ENCODE measurements at places on chromosomes 13 and 19. TPM values are rescaled to one million over a fixed set of nuclear protein-coding genes. Genes with fewer than 3 reads are reported as not detected.

DNA sequence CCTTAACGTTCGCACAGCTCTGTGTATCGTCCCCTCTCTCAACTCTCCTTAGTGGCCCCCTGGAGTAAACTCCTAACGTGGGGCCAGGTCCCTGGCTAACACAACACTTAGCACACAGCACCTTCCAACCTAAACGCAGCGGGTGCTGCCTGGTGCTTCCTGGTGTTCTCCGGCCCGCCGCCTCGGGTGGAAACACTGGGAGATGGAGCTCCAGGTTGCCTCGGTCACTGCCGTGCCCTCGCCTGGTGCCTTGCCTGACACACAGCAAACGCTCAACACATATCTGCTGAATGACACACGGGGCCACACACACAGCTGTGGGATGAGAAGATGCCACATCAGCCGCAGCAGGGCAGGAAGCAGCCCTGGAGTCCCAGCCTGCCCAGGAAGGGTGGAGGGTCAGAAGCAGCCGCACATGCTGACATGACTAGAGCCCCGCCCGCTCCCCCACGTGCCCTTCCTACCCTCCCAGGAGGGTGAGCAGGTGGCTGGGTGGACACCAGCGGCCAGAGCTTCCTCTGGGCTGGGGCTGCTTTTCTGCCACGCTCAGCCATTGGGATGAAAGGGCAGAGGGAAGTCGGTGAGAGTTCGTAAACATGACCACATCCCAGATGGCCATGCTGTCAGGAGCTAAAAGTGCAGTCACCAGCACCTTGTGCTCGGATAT is 6.6 kb downstream of the PEPD start:
- no peaks in the 10 kb centered on the region for H3K4me1 ChIP-seq
- no peak overlapping the region for H3K27ac ChIP-seq
- peaks cover 2% of the 10 kb centered on the region for H3K36me3 ChIP-seq
- DNase-seq: no peak
- H3K27me3 ChIP-seq: no peaks in the 10 kb centered on the region
- no peak overlapping the region for H3K4me3 ChIP-seq

- H3K36me3 ChIP-seq: no peaks in the 10 kb centered on the region
- peak overlapping the region; percentile 92 for H3K4me3 ChIP-seq
- peak overlapping the region; percentile 97 for H3K27ac ChIP-seq
Observed at GRCh38 chr19:14006766-14007562, 844 bp upstream of the RFX1 start.

SELENOV gene
- total RNA-seq: not detected

ELL gene
- 25.2 TPM for total RNA-seq

DNA sequence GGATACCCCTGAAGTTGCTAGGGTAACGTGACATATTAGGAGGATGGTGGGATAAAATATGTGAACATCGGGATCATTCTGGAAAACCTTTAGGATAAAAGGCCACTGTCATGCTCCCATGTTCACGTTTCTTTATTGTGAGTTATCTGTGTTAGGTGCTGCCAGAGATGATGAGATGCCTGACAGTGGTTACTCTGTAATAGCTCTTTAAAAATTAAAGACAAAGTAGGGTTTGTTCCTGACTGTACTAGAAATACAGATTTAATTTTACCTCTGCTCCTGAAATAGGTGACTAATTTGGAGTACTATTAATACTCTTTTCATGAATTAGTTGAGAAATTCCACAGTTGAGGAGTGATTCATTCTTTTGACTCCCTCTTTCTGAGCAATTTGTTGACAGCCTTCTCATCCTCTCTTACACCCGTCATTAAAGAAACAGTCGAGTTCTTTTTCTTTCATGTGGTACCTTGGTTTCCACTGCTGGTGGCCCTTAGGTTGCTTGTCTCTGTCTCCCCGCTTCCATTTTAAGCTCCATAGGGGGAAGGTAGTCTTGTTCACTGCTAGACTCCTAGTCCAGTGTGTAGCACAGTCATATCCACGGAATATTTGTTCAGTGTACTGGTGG is 28.4 kb downstream of the SAE1 start:
- peaks cover 5% of the 10 kb centered on the region for H3K36me3 ChIP-seq
- no peaks in the 10 kb centered on the region for H3K27me3 ChIP-seq
- H3K4me3 ChIP-seq: no peak overlapping the region
- H3K27ac ChIP-seq: peak overlapping the region; percentile 45
- DNase-seq: no peak
- peaks cover 16% of the 10 kb centered on the region for H3K4me1 ChIP-seq

- no peaks in the 10 kb centered on the region for H3K36me3 ChIP-seq
- no peaks in the 10 kb centered on the region for H3K27me3 ChIP-seq
- no peak overlapping the region for H3K27ac ChIP-seq
- no peaks in the 10 kb centered on the region for H3K4me1 ChIP-seq
- DNase-seq: no peak
- no peak overlapping the region for H3K4me3 ChIP-seq
Observed at GRCh38 chr13:49855930-49856329, 63.4 kb upstream of the KPNA3 start.

DNA sequence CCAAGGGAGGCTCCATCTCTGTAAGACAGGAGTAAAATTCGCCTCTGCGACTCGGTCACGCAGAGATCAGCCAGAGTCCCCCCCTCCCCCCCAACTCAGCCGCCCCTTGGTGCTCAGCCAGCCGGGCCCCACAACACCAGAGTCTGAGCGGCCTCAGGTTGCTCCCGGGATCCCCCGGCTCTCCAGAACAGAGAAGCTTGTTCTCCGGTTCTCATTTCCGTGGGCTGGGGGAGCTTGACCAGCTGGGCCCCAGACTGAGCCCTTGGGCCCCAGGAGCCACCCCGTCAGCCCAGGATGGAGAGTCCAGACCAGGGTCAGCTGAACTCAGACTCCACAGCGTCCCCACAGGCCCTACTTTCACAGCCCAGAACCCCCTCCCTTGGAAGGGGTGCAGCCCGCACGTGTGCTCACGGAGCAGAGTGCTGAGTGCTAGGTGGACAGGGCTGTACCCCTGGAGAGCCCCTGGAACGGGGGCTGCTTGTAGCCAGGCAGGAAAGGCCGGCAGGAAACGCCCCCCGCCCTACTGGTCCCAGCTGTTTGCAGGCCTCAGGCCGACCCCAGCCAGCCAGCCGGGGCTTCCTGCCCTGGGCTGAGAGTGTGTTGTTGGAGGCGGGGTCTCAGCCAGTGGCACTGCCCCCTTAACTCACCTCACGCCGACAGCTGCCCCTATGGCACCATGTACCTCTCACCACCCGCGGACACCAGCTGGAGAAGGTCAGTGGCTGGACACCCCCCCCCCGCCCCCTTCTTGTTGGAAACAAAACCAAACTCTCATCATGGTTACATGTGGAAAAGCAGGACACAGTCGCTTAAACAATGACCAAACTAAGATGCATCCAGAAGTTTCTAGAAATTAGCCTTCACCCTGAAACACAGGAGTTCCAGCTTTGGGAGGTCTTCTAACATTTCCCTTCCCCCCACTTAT is 44.4 kb downstream of the COMP start:
- H3K4me3 ChIP-seq: no peak overlapping the region
- H3K36me3 ChIP-seq: peaks cover 4% of the 10 kb centered on the region
- H3K4me1 ChIP-seq: peaks cover 16% of the 10 kb centered on the region

GRCh38 chr19:17861542-17862402 is 2.1 kb downstream of the RPL18A start:
- H3K36me3 ChIP-seq: peaks cover 13% of the 10 kb centered on the region
- no peak overlapping the region for H3K4me3 ChIP-seq
- no peaks in the 10 kb centered on the region for H3K27me3 ChIP-seq
- no peak for DNase-seq
- no peak overlapping the region for H3K27ac ChIP-seq

CACNG6 gene
- total RNA-seq: not detected

RDH8 gene
- total RNA-seq: not detected

- no peak overlapping the region for H3K4me3 ChIP-seq
- DNase-seq: no peak
Observed at GRCh38 chr19:53644061-53644816, 12.4 kb downstream of the DPRX start.

DNA sequence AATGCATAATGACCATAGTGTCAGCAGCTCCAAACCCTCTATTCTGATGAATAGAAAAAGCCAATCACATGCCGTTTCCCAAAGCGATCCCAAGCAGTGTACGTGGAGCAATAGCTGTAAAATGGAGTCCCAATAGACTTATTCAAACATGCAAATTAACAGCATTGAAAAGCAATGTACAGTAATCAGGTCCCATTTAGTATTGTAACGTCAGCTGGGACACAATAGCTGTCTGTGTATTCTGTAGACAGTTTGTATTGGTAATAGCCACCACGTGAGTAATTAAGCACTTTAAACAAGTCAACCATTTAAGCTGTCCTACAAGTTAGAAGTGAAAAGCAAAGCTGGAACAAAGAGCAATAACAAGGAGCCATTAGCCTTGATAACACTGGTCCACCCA is 698.2 kb downstream of the PCDH17 start:
- H3K4me1 ChIP-seq: no peaks in the 10 kb centered on the region
- H3K27me3 ChIP-seq: no peaks in the 10 kb centered on the region
- H3K36me3 ChIP-seq: no peaks in the 10 kb centered on the region
- no peak overlapping the region for H3K27ac ChIP-seq

HS6ST3 gene
- 1.2 TPM for total RNA-seq
